ENCODE measurements at places on chromosomes 2 and 18.

DNA sequence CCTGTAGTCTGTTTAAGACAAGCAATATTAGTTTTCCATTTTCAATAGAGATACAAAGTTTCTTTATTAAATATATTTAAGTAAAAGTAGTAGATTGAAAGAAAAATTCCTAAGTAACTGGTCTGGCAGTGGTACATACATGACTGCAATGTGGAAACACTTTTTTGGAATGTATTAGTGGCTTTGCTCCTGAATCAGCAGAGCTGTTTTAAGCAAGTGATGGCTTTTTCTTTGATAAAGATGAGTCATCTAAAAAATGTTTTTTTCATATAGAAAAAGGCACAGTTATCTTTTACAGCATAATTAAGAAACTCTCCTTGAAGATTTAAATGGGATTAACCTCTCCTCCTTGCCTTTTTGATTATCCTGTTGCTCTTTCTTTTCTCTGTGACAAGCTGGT, 34.9 kb downstream of the KDM3A start:
- DNase-seq, result no peak

DNA sequence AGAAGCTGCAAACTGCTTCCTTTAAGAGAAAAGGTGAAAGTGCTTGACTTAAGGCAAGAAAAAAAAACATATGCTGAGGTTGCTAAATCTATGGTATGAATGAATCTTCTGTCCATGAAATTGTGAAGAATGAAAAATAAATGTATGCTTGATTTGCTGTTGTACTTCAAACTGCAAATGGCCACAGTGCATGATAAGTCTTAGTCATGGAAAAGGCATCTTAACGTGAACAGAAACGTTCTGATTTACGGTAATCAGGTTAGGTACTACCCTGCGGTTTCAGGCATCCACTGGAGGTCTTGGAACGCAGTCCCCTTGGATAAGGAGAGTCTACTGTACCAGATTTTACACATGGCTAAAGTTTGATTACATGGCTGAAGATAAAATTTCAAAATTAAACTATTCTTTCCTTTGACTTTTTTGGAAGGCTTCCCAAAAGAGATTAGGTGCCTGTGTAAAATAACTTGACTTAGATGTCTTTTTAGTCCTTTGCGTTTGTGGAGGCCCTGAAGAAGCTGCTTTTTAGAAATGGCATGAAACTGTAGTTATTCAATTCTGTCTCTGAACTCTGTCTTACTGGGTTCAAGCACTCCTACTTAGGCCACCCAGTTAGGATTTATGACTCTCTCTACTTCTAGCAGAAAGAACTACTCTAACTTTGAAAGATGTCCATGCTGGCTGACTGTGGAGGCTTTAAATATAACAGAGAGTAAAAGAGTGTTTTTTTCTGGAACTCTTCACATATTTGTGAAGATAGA, 35.9 kb upstream of the SCN9A start:
- DNase-seq, result no peak

- no peak for DNase-seq
These were observed 11.9 kb downstream of the ZC3H15 start for GRCh38 chr2:186497928-186498327.

- DNase-seq, result no peak
These were observed 30.0 kb upstream of the RTN4 start for GRCh38 chr2:55080204-55080738.

DNA sequence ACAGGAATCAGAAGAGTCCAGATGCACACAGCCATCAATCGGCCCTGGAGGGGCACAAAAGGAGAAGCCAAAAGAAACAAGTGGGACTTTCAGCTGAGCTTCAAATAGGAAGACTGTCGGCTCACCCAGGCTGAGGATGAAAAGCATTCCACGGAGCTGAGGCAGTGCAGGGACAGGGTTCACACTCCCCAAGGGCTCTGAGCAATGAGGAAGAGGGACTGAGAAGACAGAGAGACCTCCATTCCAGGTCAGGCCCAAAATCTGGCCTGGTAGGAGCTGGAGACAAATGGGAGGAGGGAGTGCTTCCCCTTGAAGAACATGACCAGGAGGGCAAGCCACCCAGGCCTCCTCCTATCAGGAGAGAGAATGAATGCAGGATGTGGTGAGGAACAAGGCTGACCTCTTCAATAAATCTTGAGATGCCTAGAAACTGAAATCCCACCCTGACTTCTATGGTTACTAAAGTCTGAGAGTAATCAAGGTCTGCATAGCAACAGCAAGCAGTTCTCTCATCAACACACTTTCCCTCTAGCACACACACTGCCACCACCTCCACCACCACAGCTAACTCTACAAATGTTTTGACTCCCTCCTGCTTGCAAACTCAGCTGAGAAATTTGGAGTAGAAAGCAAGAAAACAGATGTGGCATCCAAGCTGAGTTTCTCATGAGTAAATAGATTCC, 434.4 kb downstream of the TNS1 start:
- no peak for DNase-seq

- no peak for DNase-seq
These were observed 206.8 kb upstream of the FBXO11 start for GRCh38 chr2:48112911-48113680.

GRCh38 chr18:38868757-38869156, 1303.2 kb upstream of the CELF4 start:
- DNase-seq, result no peak

DNA sequence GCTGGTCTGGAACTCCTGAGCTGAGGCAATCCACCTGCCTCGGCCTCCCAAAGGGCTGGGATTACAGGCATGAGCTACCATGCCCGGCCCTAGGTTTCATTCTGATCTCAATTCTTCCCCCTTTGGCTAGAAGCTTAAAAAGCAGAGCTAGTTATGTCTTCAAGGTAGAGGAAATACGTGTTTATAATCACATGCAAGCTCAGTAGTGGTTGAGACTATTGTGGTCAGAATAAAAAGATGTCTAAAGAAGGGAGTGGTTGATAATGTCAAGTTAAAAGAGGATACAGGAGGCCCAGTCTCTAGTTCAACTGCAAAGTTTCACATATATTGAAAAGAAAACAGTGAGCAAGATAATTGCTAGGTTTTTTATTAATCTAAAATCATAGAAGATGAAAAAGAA, 807.8 kb upstream of the ACVR2A start:
- no peak for DNase-seq

- DNase-seq, result peak; percentile 33
These were observed 341.7 kb downstream of the PTPRM start for GRCh38 chr18:7908681-7909299.

DNA sequence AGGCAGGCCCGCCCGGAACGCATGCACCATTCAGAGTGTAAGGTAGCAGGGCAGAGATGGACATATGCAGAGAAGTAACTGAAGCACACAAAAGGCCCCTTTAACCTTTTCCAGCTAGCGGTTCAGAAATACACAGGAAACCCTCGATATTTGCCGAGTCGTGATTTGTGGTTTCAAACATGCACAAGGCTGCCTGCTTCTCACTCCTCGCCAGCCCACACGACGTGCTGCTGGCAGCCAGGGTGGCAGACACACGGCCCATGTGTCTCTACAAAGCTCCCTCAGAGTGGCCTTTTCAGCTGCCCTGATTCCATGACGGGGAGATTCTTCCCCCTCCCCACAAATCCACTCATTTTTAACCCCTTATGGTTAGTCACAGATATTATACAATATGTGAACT, 23.6 kb downstream of the ZBTB7C start:
- no peak for DNase-seq

DNA sequence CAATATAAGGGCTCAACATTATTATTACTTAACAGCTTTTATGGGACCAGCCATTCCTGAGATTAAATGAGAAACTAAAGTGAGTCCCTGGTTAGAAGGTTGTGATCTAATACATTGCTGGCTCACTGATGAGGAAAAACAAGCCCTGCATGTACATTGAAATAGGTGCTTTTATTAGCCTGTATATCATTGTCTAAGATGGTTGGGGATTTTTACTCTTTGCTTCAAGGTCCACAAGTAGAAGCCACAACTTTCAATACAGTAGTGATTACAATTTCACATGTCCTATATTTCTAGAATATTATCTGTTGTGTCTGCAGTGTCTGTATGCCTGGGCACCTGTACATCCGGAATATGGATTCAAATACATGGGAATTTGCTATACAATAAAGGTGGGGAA, 104.1 kb upstream of the FZD5 start:
- no peak for DNase-seq

GRCh38 chr2:111958901-111959300, 60.5 kb downstream of the MERTK start:
- no peak for DNase-seq

GRCh38 chr18:79952456-79952995, 1.1 kb upstream of the SLC66A2 start:
- no peak for DNase-seq

DNA sequence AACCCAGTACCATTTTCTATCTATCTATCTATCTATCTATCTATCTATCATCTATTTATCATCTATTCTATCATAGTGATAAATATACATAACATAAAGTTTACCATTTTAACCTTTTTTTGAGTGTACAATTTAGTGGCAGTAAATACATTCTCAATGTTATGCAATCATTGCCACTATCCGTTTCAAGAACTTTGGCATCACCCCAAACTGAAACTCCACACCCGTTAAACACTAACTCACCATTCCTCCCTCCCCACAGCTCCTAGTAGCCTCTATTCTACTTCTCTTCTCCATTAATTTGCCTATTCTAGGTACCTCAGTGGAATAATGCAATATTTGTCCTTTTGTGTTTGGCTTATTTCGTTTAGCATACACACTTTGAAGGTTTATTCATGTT, 82.5 kb upstream of the KCNE4 start:
- no peak for DNase-seq

DNA sequence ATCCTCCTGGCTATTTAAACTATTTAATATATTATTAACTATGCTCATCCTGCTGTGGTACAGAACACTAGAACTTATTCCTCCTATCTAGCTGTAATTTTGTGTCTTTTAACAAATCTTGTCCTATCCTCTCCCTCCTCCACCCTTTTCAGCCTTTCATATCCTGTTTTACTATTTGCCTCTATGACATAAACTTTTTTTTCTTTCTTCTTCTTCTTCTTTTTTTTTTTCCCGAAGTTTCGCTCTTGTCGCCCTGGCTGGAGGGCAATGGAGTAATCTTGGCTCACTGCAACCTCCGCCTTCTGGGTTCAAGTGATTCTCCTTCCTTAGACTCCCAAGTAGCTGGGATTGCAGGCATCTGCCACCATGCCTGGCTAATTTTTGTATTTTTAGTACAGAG, 201.5 kb downstream of the LPIN1 start:
- DNase-seq, result no peak

DNA sequence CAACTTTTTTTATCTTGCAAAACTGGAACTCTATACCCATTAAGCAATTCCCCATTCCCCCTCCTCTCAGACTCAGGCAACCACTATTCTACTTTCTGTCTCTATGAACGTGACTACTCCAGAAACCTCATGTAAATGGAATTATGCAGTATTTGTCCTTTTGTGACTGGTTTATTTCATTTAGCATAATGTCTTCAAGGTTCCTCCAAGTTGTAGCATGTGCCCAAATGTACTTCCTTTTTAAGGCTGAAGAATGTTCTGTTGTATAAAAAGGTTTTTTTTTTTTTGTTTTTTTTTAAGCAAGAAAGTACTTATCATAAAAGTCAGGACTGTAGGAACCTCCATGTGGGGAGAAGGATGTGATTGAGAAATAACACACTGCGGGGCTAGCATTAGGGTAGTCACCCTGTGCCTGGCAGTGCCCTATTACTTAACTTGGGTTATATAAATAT, 262.9 kb upstream of the FBXO11 start:
- no peak for DNase-seq

GRCh38 chr2:197001921-197002320, 75.4 kb upstream of the PGAP1 start:
- DNase-seq, result no peak

- no peak for DNase-seq
These were observed 70.0 kb upstream of the THUMPD2 start for GRCh38 chr2:39849064-39849463.

DNA sequence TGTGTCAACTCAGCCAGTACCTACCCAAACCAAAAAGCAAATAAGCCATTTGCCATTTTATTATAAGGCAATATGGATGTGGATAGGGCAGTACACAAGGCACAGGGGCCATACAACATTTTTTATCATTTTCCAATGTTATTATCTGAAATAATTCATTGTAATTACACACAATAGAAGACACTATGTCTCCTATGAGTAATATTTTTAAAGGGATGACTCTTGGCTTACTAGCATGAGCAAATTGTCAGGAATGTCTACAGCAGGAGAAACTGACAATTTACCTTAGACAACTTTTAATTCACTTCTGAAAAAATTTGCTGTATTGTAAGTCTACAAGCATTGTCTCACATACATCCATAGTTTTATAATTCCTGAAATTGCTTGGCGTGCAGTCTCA, 1193.9 kb upstream of the CELF4 start:
- no peak for DNase-seq

- no peak for DNase-seq
These were observed 56.1 kb upstream of the CDCA7 start for GRCh38 chr2:173298536-173299097.

DNA sequence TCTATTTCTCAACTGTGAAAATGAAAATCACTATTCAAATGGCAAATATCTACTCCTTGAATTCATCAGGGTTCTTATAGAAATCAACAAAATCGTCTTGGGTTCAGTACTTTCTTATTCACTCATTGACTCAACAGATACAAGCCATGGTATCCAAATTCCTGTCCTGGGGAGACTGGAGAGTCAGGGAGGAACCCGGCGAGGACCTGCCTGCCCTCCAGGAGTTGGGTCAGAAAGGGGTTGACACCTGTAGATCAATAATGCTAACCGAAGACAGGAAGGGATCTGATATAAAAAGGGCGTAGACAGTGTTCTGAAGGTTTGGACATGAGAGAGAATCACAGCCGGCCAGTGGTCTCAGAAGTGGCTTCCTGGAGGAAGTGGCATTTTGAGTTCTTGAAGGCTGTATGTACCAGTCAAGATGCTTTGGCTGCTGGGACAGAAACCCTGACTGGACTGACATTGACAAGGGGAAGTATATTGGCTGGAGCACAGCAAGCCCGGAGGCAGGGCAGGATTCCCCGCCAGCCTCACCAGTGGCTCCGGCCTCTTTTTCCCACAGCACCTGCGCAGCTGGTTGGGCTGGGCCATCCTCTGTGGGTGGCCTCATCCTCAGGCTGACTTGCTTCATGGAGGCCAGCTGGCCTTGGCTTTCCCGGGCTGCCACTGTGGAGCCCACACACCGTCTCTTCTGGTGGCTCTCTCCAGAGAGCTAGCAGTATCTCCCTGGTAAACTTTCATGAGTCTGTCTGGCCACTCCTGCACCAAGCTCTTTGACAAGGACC, 3.0 kb downstream of the LRRFIP1 start:
- no peak for DNase-seq

GRCh38 chr2:12479065-12479601, 237.6 kb upstream of the TRIB2 start:
- DNase-seq, result no peak

DNA sequence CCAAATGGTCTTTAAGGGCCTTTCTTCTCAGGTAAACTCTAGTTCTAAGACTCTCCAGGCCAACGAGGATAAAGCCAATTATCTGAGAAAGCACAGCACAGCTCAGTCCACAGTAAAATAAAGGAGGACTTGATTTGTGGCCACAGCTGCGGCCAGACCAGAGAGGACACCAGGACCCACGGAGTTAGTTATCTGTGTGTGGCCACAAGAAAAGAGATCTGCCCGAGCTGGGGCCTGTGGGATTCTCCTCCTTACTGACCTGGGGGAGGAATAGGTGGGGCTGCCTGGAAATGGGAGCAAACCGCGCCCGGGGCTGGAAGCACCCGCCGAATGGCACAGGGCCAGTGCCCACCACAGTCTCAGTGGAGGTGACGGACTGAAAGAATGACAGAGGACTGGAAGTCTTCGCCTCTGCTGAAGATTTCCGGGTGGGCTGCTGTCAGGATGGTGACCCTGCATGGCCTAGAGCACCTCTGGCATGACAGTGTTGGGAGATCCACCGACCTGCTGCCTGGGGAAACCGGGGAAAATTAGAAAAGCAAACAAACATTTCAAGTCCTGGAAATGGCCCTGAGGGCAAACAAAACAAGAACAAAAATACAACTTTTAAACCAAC, 13.3 kb downstream of the PROC start:
- DNase-seq, result no peak

All from NCI-H774 (cell line).